Placental pericyte (primary cell): ENCODE measurements at places on chromosomes 5 and 9. TPM values are rescaled to one million over a fixed set of nuclear protein-coding genes. Genes with fewer than 3 reads are reported as not detected.

Gene C9
- 0.44 TPM in 1 of 2 replicates, not detected in the other for total RNA-seq

Gene IL5
- not detected in 2 replicates for total RNA-seq

Gene OTULINL
- total RNA-seq: 0.66 and 28.2 TPM in 2 replicates

Gene ARSI
- total RNA-seq: 28.2 and 54.7 TPM in 2 replicates

Gene OBP2B
- total RNA-seq: not detected in 2 replicates

Gene RGS7BP
- total RNA-seq: not detected in 2 replicates

Gene PTPN3
- total RNA-seq: 0.14 and 0.22 TPM in 2 replicates

Gene NUP214
- total RNA-seq: 15.8 and 27.6 TPM in 2 replicates

Gene ANKRD18A
- total RNA-seq: not detected in 2 replicates

Gene HAND1
- total RNA-seq: 0.14 and 0.22 TPM in 2 replicates

Gene GGTA1
- total RNA-seq: not detected in 2 replicates
